ENCODE measurements at places on chromosomes 7 and 10. TPM values are rescaled to one million over a fixed set of nuclear protein-coding genes. Genes with fewer than 3 reads are reported as not detected.

DNA sequence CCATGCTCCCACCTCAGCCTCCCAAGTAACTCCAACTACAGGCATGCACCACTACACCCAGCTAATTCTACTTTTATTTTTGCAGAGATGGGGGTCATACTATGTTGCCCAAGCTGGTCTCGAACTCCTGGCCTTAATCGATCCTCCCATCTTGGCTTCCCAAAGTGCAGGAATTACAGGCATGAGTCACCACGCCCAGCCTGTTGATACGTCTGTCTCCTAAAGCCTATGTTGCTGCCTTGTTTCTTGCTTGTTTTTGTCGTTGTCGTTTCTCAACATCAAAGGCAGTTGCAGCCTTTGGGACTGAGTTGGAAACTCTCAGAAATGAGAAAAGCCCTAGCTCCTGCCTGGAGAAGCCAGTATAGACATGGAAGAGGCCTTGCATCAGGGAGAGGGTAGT is 49.9 kb downstream of the SORBS1 start:
- DNase-seq, result no peak

DNA sequence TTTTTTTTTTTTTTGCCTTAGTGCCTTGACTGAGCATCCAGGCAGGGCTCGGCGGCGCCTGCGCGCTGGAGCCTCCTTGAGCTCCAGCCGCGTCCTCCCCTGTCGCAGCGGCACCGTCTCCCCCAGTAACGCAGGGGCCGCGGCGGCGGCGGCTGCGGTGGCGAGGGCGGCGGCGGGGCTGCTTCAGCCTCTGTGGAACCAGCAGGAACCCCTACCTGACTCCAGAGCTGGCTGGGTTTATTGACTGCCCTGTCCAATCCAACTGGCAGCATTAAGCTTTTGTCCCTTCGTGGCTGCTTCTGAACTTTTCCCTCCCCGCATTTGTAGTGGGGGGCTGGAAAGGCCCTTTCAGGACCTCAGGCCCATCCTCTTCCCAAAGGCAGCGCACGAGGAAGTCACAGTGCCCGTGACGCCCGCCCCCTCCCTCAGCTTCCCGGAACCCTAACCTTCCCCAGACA is at the start of gene GPR85:
TSS of gene GPR85 (minus strand) at position 397 of the 458 bp plus-strand sequence. CDS start 2,106 bp downstream, outside the sequence.
- DNase-seq, result no peak

Gene NUTM2D
- polyA plus RNA-seq, result 0.21 TPM

DNA sequence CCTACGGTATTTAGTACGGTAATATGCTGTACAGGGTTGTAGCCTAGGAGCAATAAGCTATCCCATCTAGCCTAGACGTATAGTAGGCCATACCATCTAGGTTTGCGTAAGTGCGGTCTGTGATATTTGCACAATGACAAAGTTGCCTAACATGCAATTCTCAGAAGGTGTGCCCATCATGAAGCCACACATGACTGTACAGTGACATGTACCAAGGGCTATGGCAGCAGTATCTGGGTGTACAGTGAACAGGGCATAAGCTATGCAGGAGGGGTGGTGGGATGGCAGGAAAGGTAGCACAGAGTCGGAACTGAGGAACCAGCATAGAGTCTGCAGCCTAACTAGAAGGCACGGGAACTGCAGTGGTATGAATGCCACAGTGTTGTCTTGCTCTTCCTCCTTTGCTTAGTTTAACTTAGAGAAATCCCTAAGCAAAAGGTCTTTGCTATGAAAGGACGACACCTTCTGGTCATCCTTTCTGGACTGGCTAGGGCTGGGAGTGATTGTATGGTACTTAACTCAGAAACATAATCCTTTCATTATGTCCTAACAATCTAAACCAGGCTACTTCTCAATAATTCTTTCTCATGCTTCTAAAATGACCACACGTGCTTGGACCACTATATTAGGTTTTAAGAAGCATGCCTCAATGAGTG is 93.5 kb downstream of the DYNC1I1 start:
- DNase-seq, result no peak

DNA sequence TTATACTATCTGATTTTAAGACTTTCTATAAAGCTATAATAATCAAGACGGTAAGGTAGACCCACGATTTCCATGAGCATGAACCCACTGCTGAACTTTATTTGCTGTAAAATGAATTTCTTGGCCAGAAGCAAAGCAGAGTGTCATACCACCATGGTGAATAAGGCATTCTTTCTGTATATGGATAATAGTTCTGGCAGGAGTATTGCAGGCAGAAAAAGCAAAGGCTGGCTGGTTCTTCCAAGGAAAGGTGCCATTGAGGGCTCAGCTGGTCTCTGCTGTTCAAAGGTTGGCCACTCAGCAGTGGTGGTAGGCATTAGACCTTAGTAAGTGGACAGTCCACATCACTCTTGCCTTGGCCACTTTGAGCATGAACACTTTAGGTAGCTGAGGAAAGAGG is 104.1 kb upstream of the KCNMA1 start:
- DNase-seq, result no peak

- DNase-seq, result no peak
These were observed 69.3 kb upstream of the NPY start for GRCh38 chr7:24214670-24215069.

Gene TAS2R41
- polyA plus RNA-seq, result not detected

Data from GM12878 (cell line).